Stomach (tissue), 19 donors: ENCODE measurements at places on chromosomes 2 and 18. TPM values are rescaled to one million over a fixed set of nuclear protein-coding genes. Genes with fewer than 3 reads are reported as not detected.

DNA sequence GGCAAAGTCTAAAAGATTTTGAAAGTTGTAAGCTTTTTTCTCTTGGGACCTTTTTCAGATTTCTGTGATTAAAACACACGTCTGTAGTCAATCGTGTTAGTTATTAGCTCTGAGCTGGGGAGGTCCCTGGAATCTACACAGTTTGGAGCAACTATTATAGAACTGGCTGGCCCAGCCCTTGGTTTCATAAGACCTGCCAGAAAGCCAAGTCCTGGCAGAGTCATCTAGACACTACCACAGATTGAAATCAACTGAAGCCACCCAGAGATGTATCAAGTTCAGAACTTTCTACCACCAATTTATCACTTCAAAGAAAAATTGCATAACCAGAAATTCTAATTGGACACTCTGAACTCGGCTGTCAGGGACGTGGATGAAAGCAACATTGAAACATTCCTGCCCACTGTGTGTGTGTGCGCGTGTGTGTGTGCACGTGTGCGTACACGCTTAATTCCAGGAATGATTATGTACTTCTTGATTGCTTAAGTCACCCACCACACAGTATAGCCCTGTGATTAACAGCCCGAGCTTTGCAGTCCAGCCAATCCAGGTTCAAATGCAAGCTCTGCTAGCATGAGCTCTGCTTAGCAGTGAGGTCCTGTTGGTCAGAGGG is 126.3 kb downstream of the TPGS2 start:
- H3K27me3 ChIP-seq, result no peaks in the 10 kb centered on the region
- DNase-seq, result no peak
- no peaks in the 10 kb centered on the region for H3K36me3 ChIP-seq

GRCh38 chr2:232533944-232534710 is 5.4 kb upstream of the CHRNG start:
- no peak overlapping the region for H3K4me3 ChIP-seq
- no peaks in the 10 kb centered on the region for H3K36me3 ChIP-seq
- peaks cover 12% of the 10 kb centered on the region for H3K4me1 ChIP-seq
- DNase-seq, result no peak
- no peak overlapping the region for H3K27ac ChIP-seq

- no peaks in the 10 kb centered on the region for H3K36me3 ChIP-seq
- no peak overlapping the region for H3K27ac ChIP-seq
- H3K27me3 ChIP-seq, result no peaks in the 10 kb centered on the region
- no peak for DNase-seq
Measured at GRCh38 chr18:48869591-48869990, 81.2 kb downstream of the SMAD7 start.

The SERPINB11 gene
- polyA plus RNA-seq, result not detected

The LINC00305 gene
- not detected for polyA plus RNA-seq
